CD4-positive, alpha-beta T cell treated with Interleukin-4 for 1 hour (primary cell): ENCODE measurements at places on chromosomes 13 and 19.
A peak's percentile ranks its signal among the peaks of the same experiment; 100 is the strongest.

GRCh38 chr19:28586474-28586873 lies 626.5 kb downstream of the UQCRFS1 start:
- no peak for DNase-seq

DNA sequence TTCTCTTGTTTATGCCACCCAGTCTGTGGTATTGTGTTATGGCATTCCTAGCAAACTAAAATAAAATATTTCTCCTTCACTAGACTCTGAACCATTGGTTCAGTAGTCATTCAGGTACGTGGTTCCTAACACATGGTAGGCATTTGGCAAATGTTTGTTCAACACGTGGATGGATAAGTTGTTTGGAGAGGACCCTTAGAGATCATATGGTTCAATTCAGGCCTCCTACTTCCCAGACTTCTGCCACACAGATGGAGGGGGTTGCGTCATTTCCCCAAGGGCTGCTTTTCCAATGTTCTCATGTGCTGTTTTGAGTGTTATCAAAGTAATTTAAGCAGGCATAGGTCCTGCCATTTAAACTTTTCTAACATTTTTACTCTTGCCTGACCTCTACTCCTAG lies 6.7 kb downstream of the CXCL17 start:
- DNase-seq: no peak

DNA sequence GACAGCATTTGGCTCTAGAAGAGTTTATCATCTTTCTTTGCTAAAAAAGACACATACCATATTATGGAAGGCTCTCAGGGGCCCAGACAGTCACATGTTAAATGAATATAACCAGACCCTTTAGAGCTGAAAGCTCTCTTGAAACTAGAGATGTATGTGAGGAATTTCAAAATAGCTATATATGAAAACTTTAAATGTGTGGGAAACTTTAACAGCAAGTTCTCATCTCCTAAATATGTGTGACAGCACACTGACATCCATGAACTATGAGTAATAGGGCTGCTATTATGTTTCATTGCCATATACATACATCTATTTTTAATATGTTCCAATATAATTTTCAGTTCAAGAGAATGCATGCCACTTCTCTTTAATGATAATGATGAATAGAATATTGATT lies 509.5 kb downstream of the GPC6 start:
- DNase-seq: no peak

DNA sequence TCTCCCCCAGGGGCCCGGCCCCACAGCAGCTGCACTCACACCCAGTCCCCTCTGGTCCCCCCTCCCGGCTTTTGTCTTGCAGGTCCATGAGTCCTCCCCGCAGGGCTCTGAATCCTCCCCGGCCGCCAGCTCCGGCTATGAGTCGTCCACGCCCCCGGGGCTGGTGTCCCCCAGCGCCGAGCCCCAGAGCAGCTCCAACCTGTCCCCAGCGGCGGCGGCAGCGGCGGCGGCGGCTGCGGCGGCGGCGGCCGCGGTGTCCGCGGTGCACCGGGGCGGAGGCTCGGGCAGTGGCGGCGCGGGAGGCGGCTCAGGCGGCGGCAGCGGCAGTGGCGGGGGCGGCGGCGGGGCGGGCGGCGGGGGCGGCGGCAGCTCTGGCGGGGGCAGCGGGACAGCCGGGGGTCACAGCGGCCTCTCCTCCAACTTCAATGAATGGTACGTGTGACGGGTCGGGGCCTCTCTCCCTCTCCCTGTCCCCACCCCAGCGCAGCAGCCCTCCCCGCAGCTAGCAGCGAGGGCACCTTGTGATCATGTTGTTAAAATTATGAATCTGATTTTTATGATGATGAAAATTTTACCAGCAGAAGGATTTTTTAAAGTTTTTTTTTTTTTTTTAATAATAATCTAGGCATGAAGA lies 3.8 kb downstream of the ZIC2 start:
- DNase-seq: no peak

- DNase-seq: no peak
Observed at GRCh38 chr13:44140146-44140545, 233.5 kb upstream of the SERP2 start.

- DNase-seq: no peak
Observed at GRCh38 chr19:6424195-6424938, at the start of gene KHSRP. Gene KHSRP (minus strand): TSS chr19:6424811. CDS start chr19:6424701, 110 bp downstream.

DNA sequence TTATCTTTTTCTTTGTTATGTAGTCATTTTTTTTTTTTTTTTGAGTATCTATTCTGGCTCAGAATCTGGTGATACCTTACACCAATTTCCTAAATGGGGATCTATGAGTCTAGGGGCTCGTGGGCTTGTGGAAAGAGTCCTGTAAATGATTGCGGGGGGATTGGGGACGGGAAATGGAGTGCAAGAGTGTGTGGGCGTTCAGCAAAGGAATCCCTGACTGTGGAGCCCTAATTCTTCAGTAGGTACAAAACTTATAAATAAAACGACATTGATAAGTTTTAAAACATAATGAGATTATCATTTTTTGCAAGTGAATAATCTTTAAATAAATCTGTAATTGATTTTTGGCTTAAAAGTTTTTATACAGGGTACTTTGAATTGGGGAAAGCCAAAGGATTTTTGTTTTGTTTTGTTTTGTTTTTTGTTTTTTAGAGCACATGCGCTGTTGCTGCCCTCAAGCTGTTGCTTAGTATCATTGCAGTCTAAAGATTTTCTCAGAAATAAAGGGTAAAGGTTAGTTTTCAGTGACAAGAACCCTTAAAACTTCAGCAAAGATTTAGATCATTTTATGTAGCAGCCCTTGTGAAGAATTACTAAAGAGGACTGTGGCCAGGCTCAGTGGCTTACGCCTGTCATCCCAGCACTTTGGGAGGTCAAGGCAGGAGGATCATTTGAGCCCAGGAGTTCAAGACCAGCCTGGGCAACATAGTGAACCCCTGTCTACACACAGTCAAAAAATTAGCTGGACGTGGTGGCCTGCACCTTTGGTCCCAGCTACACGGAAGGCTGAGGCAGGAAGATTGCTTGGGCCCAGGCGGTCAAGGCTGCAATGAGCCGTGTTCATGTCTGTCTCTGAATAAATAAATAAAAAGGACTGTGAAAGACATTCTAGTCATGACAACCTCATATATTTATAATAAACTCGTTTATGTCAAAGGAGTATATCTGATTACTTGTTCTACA lies 1.7 kb downstream of the ERCC5 start:
- DNase-seq: no peak

- no peak for DNase-seq
Observed at GRCh38 chr13:44697058-44697457, 120.9 kb upstream of the TSC22D1 start.

- DNase-seq: no peak
Observed at GRCh38 chr13:49806126-49806536, 13.6 kb upstream of the KPNA3 start.

GRCh38 chr19:15264061-15264932 lies 32.0 kb upstream of the EPHX3 start:
- DNase-seq: peak; percentile 63

DNA sequence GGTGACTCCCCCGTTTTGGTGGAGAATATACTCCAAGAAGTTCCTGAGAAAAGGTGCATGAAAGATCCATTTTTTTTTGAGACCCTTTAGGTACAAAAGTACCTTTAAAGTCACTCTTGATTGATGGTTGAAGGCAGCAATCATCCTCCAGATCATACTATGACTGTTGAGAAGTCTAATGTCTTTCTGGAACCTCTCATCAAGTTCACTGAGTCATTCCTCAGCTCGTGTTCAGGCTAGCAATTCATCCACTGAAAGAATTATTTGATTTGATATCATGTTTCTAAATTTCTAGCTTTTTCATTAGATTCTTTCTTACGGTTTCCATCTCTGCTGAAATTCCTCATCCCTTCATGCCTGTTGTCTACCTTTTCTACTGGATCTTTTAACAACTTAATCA lies 65.1 kb upstream of the GJB6 start:
- DNase-seq: no peak

GRCh38 chr19:52343548-52343947 lies 7.5 kb downstream of the ZNF610 start:
- DNase-seq: peak; percentile 64

- no peak for DNase-seq
Observed at GRCh38 chr19:41166944-41167804, 25.8 kb upstream of the CYP2S1 start.

- DNase-seq: no peak
Observed at GRCh38 chr19:55068950-55069864, 6.3 kb upstream of the RDH13 start.

DNA sequence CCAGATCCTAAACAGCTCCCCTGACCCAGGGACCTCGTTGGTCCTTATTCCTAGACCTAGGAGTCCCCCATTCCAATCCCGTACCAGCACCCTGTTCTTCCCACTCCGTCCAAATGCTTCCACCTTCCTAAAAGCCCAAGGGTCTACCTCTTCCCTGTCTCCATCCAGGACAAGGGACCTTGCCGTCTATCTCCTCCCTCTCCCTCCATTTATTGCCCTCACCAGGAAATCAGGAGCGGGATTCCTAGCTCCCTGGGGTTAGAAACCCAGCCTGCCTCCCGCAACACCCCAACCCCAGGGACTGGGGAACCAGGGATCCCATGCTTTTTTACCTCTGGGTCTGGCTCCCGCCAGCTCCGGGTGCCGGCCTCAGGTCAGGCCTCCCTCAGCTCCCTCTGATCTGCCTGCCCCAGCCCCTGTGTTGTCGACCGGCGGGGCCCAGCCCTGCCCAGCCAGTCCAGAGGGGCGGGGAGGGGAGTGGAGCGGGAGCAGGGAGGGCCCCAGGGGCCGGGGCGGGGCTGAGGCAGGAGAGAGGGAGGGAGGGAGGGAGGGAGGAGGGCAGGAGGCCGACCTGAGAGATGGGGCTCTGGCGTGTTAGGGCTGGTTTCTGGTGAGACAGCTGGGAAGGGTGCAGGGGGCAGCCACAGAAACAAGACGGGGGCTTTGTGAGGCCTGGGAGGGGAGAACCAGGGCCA lies at the start of gene B3GNT8:
B3GNT8 (minus strand) TSS at position 423 of the 695 bp plus-strand sequence. CDS start 596 bp downstream, outside the sequence.
- peak; percentile 40 for DNase-seq

GRCh38 chr19:29644210-29644609 lies 21.1 kb upstream of the PLEKHF1 start:
- no peak for DNase-seq

DNA sequence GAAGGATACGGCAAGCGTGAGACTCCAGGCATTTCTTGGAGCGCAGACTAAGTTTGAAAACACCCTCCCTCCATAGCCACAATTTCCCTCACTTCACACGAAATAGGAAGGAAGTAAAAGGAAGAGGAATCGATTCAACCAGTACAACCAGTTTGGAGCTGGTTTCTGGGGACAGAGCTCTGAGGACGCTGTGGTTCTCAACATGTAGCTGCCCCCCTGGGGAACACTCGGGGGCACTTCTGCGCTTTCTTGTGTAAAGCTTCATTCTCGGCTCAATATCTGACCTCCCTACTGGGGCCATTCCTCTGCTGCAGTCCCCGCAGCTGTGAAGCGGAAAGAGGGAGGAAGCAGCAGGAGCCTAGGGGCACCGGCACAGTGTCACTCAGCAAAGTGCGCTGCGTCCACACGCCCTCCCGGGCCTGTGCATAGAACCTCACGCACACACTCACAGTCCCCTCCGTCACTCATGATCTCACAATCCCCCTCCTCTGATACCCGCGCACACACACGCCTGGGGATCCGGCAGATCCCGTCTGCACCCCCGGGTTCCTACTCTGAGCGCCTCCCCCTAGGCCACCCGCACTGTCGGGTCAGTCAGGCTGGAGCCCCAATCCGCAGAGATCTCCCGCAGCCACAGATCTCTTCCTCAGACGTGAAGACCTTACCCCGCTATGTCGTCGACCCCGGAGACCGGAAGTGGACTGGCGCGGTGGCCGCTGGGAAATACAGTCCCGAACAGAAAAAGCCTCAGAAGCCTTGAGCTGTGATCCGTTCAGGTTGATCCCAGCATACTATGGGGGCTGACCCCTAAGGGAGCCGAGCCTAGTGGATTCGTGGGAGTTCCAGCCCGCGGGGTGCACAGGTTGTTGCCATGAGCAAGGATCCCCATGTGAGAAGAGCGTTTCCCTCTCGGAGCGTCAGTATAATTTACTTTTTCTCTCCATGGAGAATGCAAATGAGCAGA lies at the start of gene ZNF780A:
ZNF780A (minus strand) TSS at position 703 of the 964 bp plus-strand sequence. CDS start 6,190 bp downstream, outside the sequence.
- peak; percentile 73 for DNase-seq

DNA sequence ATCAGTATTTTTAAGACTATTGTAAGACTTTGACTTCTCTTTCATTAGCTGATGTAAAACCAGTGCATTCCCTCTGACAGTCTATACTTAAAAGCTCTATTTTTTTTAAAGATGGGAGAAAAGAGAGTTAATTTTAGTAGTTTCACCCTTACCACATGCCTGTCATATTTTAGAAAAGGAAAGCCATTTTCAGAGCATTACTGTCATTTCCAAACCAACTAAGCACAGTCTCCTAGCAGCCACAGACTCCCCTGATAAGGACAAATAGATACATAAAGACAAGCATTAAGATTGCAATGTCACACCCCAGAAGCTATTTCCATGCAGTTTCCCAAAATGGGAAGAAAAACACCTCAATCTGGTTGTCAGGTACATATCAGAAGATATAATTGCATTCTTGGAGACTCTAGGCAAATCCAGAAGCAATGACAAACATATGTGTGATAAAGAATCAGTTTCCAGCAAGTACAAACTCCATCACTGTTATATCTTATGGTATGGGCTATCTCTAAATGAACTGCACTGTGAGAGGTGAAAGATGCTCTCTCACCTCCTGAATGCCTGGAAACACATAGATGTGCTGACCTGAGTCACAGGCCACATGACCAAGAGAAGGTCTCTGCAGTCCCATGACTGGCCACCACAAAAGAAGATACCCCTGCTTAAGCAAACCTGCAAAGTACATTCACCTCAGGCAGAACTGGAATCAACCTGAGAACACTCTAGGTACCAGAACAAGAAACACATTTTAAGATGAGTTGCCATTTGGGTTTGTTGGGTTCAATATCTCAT lies 303.3 kb downstream of the POU4F1 start:
- DNase-seq: no peak

DNA sequence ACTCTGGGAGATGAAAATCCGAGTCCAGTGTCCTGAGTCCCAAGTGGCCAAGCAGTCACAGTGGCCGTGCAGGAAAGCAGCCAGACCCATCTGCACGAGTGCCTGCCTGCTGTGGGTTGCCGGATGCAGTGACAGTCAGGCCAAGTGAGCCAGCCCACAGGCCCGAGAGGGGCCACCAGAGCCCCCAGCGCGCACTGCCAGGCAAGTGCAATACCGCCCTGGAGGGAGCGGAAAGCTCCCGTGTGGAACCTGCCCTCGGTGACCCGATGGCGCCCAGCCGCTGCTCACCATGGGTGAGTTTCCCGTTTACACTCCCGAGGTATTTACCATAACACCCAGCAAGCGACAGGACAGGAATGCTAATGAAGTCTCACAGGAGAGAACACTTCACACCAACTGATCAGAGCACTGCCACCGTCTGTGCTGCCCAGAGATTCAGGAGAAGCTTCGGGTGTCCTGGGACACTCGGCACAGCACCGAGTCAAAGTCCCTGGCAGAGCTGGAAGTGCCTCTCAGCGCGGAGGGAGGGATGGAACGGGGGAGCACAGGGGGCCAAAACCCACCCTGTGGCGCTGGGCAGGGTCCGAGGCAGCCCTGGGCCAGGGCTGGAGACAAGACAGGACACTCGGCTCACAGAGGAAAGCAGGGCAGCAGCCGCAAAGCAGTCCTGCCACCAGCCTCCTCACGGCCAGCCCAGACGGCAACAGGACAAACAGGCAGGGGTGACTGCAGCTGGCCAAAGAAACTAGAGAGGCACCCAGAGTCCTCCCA lies 21.3 kb upstream of the TINCR start:
- DNase-seq: no peak

- DNase-seq: no peak
Observed at GRCh38 chr19:13492128-13492527, 14.2 kb downstream of the CACNA1A start.

GRCh38 chr19:16327911-16328823 lies 3.5 kb downstream of the KLF2 start:
- DNase-seq: peak; percentile 82
